ENCODE measurements at places on chromosomes 6 and 20. TPM values are rescaled to one million over a fixed set of nuclear protein-coding genes. Genes with fewer than 3 reads are reported as not detected.

The GJA10 gene
- total RNA-seq: not detected

- H3K4me1 ChIP-seq: peaks cover 10% of the 10 kb centered on the region
- H3K4me3 ChIP-seq: no peak overlapping the region
- no peak for DNase-seq
- H3K27me3 ChIP-seq: no peaks in the 10 kb centered on the region
- peaks cover 55% of the 10 kb centered on the region for H3K36me3 ChIP-seq
- H3K27ac ChIP-seq: no peak overlapping the region
Measured at GRCh38 chr6:56491606-56492328, 150.9 kb downstream of the DST start.

GRCh38 chr6:146410851-146411595 is 132.6 kb upstream of the RAB32 start:
- no peak for DNase-seq
- H3K27ac ChIP-seq: no peak overlapping the region
- no peaks in the 10 kb centered on the region for H3K36me3 ChIP-seq
- H3K4me3 ChIP-seq: no peak overlapping the region
- H3K4me1 ChIP-seq: no peaks in the 10 kb centered on the region

- no peak overlapping the region for H3K4me3 ChIP-seq
- H3K4me1 ChIP-seq: no peaks in the 10 kb centered on the region
- H3K27ac ChIP-seq: no peak overlapping the region
- H3K27me3 ChIP-seq: no peaks in the 10 kb centered on the region
Measured at GRCh38 chr6:83590416-83590815, 78.1 kb downstream of the PRSS35 start.

DNA sequence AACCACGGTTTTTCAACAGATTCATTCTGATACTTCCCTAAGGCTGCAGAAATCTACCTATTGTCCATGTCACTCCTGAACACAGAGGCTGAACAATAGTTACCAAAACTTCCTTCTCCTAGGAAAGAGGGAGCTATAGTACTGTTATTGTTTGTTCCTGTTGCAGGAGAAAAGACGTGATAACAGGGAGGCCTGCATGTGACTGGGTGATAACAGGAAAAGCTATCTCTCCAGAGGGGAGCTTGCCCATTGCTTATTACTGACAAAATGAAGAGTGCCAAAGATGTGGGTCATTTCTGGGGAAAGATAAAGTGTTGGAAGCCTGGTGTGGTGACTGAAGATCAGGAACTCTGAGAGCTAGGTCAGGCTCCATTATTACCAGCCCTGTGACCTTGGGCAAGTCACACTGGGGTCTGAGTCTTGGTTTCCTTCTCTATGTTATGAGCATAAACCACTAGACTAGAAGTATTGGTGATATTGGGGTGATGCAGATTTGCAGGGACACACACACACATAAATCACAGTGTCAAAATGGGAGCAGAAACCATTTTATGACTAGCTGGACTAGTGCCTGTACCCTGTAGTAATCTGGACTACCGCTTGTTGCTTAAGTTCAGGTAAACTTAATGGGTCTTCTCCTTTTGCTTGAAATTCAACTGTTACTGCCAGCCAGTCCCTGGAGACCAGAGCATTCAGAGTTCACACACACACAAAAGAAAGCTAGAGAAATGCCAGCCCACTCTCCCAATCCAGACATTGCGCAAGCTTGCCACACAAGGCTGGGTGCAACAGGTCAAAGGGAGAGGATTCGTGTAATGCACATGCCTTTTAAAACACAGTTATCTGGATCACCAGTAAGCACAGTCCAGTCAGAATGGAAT is 136.0 kb upstream of the CNR1 start:
- no peaks in the 10 kb centered on the region for H3K4me1 ChIP-seq
- no peak for DNase-seq
- H3K4me3 ChIP-seq: no peak overlapping the region

- peak; percentile 13 for DNase-seq
- no peak overlapping the region for H3K27ac ChIP-seq
- H3K4me3 ChIP-seq: no peak overlapping the region
- H3K4me1 ChIP-seq: peaks cover 23% of the 10 kb centered on the region
- no peaks in the 10 kb centered on the region for H3K27me3 ChIP-seq
Measured at GRCh38 chr6:157668009-157668401, 155.0 kb upstream of the SNX9 start.
